Stimulated activated naive CD8-positive, alpha-beta T cell treated with anti-CD3 and anti-CD28 coated beads, Interleukin-15, amount 100 ng/mL, for 72 hours (primary cell): ENCODE measurements at places on chromosomes 2 and 18.

GRCh38 chr2:3703757-3704355 is 481 bp downstream of the DCDC2C start:
- no peak for DNase-seq

DNA sequence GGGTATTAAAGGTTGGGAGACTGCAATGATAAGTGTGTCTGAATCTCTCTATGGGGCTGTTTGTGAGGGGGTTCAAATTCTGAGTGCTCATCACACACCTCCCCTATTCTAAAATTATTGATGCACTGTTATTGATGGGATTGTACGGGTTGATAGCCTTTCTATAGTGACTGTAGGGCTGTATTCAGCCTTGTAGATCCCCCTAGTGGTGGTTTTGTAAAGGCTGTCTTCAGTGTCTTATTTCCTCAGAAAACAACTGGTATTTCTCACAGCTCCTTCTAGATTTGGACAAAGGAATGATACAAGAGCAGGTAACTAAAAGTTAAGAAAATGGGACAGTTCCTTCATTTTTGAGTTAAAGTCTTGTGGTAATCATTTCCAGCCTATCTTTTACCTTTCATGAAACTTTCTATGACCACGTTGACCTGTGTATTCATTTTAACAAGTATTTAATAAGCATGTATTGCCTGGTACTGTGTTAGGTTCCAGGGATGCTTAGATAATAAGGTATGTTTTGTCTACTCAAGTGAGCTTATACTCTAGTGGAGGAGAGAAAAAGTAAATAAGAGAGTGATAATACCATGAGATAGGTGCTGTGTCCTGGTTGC is 21.2 kb downstream of the SMAD4 start:
- no peak for DNase-seq

GRCh38 chr2:202599105-202599504 is 35.7 kb upstream of the FAM117B start:
- DNase-seq = no peak

- no peak for DNase-seq
Measured at GRCh38 chr2:54588244-54588899, 132.2 kb downstream of the SPTBN1 start.

DNA sequence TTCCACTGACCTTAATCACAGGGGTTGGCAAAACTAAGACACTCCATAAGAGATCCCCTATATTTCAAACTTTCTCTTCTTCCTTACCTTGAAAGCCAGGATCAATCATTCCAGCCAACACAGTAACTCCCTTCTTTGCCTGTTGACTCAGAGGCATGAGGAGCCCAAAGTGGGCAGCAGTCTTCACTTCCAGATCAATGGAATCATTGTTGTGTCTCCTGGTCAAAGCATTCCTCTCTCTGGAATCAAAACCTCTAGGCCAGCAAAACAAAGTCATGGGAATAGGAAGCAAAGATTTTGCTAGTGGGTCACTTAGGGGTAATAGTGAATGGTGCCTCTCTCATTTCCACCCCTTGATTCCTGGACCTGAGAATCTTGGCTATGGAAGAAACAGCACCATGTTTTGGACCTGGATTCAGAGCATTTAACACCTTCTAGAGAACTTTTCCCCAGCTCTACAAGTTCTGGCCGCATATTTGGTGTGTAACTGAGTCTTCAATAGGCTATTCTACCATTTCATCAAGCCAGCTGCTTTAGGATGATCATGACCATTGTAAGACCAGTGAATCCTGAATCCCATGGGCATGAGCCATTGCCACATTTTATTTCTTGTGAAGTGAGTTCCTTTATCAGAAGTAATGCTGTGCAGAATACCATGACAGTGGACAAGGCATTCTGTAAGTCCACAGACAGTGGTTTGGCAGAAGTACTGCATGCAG is 65.7 kb upstream of the SERPINE2 start:
- no peak for DNase-seq
